ENCODE measurements at places on chromosomes 5 and 9. TPM values are rescaled to one million over a fixed set of nuclear protein-coding genes. Genes with fewer than 3 reads are reported as not detected.

DNA sequence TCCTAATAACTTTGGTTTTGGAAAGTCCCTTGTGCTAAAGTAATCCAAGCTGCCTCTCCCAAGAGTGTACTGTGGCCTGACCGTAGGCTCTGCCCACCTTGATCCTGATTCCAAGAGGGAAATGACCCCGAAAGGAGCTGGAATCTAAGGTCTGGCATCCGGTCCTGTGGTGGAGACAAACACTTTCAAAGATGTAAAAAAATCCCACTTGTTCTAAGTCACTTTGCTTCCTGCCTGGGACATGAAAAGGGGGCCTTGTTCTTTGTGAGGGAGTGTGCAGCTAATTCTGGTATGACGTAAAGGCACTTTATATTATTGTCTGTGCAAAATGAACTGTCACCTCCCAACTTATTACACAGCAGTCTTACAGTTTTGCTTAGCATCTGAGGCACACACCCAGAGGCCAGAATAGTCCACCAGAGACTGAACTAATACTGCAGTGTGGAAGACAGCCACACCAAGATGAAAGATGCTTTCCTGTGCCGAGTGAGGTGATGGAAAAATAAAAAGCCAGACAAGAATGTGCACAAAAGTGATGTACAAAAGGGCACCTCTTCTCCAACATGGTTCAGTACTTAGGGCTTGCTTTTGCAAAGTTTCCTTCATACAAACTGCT lies 128.7 kb downstream of the SLC12A2 start:
- H3K4me1 ChIP-seq, result peaks cover 12% of the 10 kb centered on the region
- H3K27me3 ChIP-seq, result no peaks in the 10 kb centered on the region
- H3K27ac ChIP-seq, result no peak overlapping the region
- DNase-seq, result no peak

DNA sequence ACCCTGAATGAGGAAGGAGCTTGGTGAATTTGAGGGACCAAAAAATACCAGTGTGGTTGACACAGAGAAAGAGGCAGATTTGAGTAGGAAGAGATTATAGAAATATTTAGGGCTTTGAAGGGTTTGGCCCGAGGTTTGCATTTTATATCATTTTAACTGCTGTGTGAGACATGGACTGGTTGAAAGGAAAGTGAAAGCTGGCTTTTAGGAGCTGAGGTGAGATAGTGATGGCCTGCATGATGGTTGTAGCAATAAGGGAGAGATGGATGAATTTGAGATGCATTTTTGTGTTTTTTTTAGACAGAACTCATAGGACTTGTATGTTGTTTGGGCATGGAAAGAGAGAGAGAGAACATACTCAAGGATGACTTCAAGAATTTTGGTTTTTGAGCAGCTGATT lies 21.7 kb downstream of the FER start:
- DNase-seq, result no peak
- no peaks in the 10 kb centered on the region for H3K36me3 ChIP-seq
- H3K27ac ChIP-seq, result no peak overlapping the region
- no peaks in the 10 kb centered on the region for H3K4me1 ChIP-seq

GRCh38 chr5:111002036-111002435 lies 69.5 kb upstream of the TSLP start:
- DNase-seq, result no peak
- no peaks in the 10 kb centered on the region for H3K27me3 ChIP-seq
- no peaks in the 10 kb centered on the region for H3K4me1 ChIP-seq
- no peak overlapping the region for H3K27ac ChIP-seq

DNA sequence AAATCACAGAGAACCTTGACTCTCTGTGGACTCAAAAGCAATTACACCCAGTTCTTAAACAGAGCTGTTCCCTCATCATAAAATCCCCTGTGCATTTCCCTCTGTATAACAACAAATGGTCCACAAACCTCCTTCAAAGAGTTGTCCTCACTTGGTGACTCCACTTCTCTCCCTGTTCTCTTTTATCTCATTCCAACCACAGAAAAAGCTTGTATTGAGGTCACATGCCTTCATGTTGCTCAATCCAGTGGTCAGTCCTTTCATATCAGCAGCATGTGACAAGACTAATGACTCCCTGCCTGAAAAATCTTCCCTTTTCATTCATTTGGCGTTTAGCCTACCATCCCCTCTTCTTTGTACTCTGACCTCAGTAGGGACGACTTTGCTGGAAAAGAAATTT lies 158.0 kb downstream of the DEPDC1B start:
- no peak overlapping the region for H3K4me3 ChIP-seq
- H3K27ac ChIP-seq, result no peak overlapping the region
- H3K36me3 ChIP-seq, result no peaks in the 10 kb centered on the region
- H3K27me3 ChIP-seq, result no peaks in the 10 kb centered on the region
- no peaks in the 10 kb centered on the region for H3K4me1 ChIP-seq
- no peak for DNase-seq

The ACSL6 gene
- 1.4 TPM for total RNA-seq

Data from thyroid gland (tissue), 4 donors.